ENCODE measurements at places on chromosomes 7 and 10. TPM values are rescaled to one million over a fixed set of nuclear protein-coding genes. Genes with fewer than 3 reads are reported as not detected.

The KBTBD2 gene
- polyA plus RNA-seq: 66.1 TPM

GRCh38 chr7:27130540-27131389 is at the start of gene HOXA4:
Gene HOXA4 (minus strand): TSS chr7:27130757. CDS start chr7:27130733, 24 bp downstream.
- no peak for DNase-seq

The DGKI gene
- polyA plus RNA-seq: 1.8 TPM

The ZP3 gene
- polyA plus RNA-seq: 1.6 TPM

The ZNF503 gene
- 94.6 TPM for polyA plus RNA-seq

GRCh38 chr10:22321924-22322640 is 1.2 kb downstream of the BMI1 start:
- DNase-seq: no peak

DNA sequence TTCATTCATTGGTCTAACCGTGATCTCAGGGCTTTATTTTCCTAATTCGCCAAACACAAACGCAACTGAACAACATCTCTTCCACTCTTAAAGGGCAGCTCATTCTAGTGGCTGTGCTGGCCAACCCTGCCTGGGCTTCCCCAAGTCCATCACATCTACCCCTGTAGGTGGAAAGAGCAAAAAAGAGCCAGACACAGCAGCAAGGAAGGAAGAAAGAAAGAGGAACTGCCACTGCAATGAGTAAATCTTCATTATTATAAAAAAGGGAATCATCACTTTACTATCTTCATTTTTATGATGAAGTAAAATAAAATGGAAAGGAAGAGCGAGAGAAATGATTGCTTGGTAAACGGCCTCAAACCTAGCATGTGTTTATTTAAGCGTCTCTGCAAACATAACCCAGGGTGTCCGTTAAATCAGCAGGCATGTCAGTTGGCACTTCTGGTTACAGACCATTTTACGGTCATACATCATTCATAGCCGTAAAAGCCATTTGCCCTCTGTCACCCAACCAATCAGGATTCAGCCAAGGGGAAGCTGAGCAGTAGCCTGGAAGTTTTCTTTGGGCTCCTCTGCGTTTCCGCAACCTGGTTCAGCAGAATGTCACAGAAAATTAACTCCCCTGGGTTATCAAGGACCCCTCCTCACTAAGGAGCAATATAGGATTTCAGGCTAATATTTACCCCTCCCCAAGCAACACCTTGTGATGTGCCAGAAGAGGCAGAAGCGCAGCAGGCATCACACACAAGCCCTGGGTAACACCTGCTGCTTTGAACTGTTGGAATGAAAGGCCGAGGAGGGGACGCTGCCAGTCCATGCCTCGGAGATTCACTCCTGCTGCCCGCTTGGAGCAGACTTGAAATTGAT is 234.0 kb downstream of the SNX10 start:
- peak; percentile 62 for DNase-seq

The CHAT gene
- polyA plus RNA-seq: not detected

DNA sequence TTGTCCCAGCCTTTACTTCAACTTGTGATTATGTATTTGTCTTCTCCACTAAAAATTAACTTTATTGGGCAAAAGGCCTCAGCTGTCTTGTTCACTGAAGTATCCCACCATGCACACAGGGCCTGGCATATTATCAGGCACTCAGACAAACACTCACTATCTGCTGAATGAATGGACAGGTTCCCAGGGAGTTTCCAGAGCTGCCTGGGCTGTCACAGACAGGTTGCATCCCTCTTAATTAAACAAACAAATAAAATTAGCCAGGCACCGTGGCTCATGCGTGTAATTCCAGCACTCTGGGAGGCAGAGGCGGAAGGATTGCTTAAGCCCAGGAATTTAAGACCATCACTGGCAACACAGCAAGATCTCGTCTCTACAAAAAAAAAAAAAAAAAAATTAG is 1.5 kb upstream of the TSPAN14 start:
- no peak for DNase-seq

- no peak for DNase-seq
Measured at GRCh38 chr7:107838816-107839565, 36.0 kb upstream of the SLC26A3 start.

The CYP2E1 gene
- polyA plus RNA-seq: 2.5 TPM

DNA sequence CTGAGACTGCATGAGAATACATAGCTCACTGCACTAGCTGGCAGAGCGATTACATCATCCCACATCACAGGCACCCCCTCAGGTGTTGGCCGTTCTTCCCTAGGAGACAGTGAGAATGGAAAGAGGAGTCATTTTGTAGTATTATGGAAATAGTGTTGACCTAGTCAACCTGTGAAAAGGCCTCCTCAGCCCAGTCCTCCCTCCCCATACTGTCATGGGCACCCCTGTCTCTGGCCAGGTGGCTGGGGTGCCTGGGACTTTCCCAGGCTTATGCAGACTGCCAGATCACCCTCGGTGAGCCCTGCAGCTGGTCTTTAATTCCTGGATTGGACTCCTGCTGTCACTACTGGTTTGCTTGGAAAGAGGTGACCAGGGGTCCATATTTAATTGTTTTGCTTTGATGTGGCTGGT is 4.0 kb downstream of the INPP5A start:
- DNase-seq: no peak

DNA sequence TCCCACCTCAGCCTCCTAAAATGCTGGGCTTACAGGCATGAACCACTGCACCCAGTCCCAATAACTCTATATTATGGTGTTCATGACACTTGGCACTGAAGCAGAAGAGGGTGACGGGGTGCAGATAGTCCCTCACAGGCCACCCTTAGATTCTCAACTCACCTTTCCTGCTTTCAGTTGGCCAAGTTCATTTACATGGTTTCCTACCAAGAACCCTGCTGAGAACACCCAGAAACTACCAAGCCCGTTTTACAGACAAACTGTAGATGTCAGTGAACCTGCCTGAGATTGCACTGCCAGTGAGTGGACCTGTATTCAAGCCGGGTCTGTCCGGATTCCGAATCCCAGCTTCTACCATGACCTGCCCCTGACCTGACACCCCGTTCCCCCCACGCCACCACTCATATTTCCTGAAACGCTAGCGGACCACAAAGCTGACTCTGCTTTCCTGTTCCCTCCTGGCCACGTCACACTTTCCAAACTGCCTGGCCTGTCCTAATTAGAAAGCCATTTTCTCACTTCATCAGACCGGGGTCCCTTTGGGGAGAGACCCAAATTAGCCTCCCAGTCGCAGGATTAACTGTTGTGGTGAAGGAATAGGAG is 17.3 kb downstream of the GRID2IP start:
- DNase-seq: no peak

DNA sequence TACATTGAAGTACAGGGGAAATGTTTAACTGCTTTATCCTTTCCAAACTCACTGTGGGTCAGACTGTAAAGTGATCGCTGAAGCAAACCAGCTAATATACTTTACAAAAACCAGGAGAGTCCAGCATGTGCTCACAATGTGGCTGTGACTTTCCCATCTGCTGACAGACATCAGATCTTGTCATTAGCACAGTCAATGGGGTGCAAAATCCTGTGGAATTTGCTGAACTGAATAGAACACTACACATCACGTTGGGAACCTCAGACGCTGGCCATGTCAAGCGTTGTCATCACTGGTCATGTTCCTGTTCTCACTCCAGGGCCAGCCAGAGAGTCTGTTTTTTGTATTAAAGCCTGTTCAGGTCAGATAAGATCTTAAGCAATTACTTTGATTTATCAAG is 83.4 kb downstream of the AGMO start:
- DNase-seq: no peak

- no peak for DNase-seq
Measured at GRCh38 chr10:43347997-43348396, 23.4 kb upstream of the FXYD4 start.

The HOXA6 gene
- 24.3 TPM for polyA plus RNA-seq

The KLLN gene
- polyA plus RNA-seq: 1.7 TPM

DNA sequence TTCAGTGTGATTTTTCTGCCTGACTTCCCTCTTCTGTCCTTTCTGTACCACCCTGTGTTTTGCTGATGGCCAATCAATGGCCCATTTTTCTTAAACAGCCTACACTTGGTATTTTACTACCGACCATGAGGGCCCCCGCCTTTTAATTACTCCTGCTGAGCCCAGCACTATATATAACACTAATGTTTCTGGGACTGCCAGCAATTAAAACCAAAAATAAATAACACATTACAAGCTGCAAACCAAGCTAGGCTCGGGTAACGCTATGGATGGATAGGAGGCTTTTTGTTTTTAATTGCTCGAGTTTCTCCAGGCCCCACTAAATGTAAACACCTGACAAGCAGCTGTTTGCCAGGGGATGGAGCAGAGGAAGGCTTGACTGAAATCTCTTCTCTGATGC is 915.4 kb upstream of the AUTS2 start:
- no peak for DNase-seq

DNA sequence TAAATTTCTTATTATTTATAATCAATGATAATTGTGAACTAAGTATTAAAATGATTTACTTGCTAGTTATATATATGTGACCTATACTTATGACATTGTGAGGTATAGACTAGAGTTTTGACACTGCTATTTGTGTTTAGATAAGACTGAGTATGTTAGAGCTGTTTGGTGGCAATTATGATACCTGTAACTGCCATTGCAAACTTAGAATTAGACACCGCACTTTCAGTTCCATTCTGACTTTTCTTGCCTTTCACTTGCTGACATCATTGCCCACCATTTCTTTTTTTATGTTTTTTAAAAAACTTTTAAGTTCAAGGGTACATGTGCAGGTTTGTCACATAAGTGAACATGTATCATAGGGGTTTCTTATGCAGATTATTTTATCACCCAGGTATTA is 214.5 kb downstream of the MBL2 start:
- no peak for DNase-seq

The TMEM130 gene
- 5.9 TPM for polyA plus RNA-seq

The PPP1R17 gene
- not detected for polyA plus RNA-seq

GRCh38 chr10:14616955-14617730 is 157.6 kb downstream of the FAM107B start:
- no peak for DNase-seq

The IFIT1B gene
- polyA plus RNA-seq: 0.15 TPM

The RAB18 gene
- 134 TPM for polyA plus RNA-seq

The ICA1 gene
- polyA plus RNA-seq: 19.9 TPM
